Activated T-cell treated with anti-CD3 and anti-CD28 coated beads for 4 hours (primary cell): ENCODE measurements at places on chromosomes 4 and X.

GRCh38 chr4:56297776-56298175, 89.5 kb downstream of the AASDH start:
- DNase-seq: no peak

GRCh38 chr4:79232540-79232939, 93.3 kb downstream of the NAA11 start:
- DNase-seq: no peak

- no peak for DNase-seq
Measured at GRCh38 chrX:150465326-150465725, 102.2 kb downstream of the MAMLD1 start.

DNA sequence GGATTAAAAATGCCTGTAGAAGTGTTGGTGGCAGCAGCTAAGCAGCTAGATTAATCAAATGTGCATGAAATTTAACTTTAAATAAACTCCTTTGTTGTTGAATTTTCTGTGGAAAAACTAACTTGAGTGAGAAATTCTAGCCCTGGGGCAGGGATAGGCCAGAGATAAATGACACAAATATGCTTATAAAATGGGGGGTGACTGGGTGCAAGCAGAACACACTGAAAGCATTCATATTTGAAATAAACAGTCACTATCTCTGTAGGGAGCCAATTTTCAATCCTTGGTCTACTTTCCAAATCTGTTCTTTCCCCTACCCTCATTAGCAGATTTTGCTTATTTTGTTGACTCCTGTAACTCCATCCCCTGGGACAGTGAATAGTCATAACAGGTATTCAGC, 47.9 kb downstream of the RBPJ start:
- no peak for DNase-seq

DNA sequence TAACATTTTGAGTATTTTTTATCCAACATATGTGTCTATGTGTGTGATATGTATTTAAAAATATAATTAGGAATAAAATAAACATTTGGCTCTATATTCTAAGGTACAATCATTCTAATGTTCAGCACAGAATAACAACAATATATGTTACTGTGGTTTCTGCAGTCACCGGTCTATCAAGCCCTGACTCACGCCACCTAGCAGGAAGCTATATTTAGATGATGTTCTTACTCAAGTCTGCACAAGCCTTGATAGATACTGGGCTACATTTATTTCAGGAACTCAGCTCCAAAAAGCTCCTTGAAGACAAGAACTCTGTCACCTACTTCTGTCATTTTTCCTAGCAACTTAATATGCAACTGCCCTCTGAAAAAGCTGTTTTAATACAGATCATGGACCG, 152.0 kb upstream of the FTHL17 start:
- no peak for DNase-seq

GRCh38 chr4:11543706-11544105, 115.0 kb upstream of the HS3ST1 start:
- DNase-seq: no peak

- DNase-seq: no peak
Measured at GRCh38 chrX:78074088-78074487, 30.0 kb upstream of the PGK1 start.
